Astrocyte of the spinal cord (primary cell): ENCODE measurements at places on chromosomes 2 and 18.

DNA sequence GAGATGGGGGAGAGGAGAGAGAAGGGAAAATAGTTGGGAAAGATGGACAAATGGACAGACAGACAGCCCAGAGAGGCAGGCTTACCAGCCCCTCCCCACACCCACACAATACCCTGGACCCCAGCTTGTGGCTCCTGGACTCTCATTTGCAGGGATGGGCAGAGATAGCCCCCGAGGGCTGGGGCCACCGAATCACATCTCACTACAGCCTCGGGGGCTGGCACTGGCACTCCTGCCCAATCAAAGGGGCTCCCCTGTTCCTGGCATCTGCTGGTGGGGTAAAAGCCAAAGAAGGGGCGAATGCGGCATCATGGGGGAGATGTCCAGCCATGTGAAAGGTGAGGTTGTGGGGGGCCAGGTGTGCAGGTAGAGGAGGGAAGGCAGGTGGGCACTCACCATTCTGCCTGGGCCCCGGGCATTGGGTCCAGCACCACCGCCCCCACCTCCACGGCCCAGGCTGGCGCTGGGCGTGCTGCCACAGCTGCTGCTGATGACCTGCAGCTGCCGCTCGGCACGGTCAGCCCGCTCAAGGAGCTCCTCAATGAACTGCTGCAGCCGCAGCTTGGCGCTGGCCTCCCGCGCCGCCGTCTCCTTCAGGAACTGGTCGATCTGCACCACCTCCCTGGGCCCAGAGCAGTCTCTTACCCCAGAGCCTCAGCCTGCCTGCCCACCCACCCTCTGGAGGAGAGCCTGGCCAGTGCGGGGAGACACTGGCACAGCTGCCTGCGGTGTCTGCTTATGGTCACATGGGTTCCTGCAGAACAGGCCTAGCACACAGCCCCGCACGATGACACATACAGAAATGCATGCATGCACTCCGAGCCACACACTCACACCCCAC lies 18.0 kb downstream of the FBXO41 start:
- no peak for DNase-seq

DNA sequence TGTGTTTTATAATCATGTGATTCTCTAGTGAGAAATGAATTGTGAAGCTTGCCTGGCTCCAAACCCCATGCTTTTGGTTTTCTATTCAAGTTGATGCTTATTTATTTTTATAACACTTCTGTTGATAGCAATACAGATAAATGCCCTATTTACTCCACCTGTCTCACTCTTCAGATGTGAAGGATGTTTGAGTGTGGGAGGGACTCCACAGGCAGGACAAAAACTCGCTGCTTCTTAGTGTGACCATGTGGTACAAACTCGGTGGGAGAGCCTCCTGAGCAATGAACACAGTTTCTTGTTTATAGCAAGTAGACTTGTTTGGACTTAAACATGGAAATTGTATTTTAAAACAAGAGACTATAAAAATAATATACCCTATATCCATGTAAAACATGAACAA lies 219.7 kb downstream of the GULP1 start:
- DNase-seq, result no peak

DNA sequence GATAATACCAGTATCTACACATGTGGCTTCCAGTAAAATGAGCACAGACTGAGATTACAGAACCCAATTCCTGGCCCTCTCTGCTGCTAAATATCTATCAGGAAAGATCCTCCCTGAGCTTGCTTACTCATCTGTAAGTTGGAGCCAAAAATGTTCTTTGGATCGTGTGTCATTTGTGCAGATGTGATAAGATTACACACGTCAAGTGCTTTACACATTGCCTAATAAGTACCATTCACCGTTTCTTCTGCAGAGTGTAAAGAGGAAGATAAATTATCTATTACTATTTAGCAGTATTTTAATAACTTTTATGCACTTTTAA lies 23.2 kb upstream of the SLC20A1 start:
- peak; percentile 81 for DNase-seq

DNA sequence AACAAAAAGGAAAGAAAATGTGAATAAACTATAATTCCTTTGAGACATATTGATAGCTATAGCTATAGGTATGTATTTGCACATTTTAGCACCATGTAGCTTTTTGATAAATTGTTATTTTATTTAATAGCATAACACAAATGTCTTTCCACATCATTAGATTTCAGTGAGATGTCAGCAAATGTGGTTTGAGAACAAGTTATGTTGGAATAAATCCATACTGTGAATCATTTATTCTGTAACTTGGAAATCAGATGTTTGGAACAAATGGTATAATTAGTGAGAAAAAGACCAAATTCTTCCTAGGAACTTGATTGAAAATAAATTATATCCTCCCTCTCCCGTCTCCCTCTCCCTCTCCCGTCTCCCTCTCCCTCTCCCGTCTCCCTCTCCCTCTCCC lies 62.8 kb downstream of the NABP1 start:
- peak; percentile 16 for DNase-seq

DNA sequence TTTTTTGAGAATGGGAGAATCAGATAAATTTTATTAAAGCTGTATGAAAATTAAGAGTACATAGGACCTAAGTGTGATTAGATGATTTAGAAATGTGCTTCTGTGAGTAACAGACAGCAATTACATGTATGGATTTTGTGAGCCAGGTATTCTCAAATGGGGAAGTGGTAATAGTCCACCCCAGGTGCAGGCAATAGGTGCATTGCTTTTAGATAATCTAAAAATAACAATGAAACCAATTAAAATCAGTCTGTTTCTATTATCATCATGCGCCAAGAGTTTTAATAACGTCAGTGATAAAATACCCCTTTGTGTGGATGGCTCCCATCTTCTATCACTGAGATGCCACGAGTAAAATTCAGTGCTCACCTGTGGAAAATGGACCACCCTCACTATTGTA lies 265.3 kb downstream of the RNF144A start:
- no peak for DNase-seq

GRCh38 chr2:55011831-55012671 lies 38.2 kb downstream of the RTN4 start:
- no peak for DNase-seq

- no peak for DNase-seq
These were observed 6.2 kb downstream of the TTC32 start for GRCh38 chr2:19895535-19895934.

- peak; percentile 43 for DNase-seq
These were observed 52.8 kb upstream of the CTAGE1 start for GRCh38 chr18:22470248-22471235.

DNA sequence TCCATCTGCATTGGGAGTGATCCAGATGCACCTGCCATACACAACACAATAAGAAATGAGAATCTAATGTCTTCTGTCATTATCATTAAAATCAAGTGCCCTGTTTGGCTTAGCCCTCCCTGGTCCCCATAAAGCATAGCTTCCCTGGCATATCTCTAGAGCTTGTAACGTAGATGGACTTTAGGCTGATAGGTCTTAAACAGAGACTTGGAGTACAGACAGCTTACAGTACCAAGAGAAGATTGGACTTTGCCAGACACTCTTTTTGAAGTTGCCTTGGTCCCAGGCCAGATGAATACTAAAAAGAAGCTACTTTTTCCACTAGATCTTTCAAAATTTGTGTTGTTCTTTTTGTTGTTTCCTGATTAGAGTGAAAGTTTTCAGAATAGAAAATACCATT lies 86.3 kb upstream of the UNC80 start:
- no peak for DNase-seq

DNA sequence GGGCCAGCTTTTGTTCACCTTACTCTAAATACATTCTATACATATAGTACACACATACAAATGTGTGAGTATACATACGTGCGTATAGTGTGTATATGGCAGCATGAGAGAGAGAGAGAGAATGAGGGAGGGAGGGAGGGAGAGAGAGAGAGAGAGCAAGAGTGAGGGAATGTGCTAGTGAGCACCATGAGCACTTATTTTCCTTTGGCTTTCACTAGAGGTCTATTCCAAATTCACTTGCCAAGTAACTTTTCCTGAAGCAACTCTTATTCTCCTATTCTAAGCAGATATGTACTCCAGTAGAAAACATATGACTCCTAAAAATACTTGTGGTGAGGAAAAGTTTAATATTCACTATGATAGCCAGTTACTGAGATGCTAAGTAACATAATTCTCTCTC lies 85.7 kb downstream of the COBLL1 start:
- DNase-seq, result no peak

GRCh38 chr2:70141902-70142589 lies 48.8 kb downstream of the C2orf42 start:
- peak; percentile 62 for DNase-seq

GRCh38 chr2:54164106-54164505 lies 48.7 kb downstream of the ACYP2 start:
- DNase-seq, result no peak

GRCh38 chr2:26522325-26522724 lies 44.4 kb upstream of the OTOF start:
- no peak for DNase-seq

- DNase-seq, result peak; percentile 53
These were observed 377.0 kb downstream of the DCC start for GRCh38 chr18:52716973-52717372.

DNA sequence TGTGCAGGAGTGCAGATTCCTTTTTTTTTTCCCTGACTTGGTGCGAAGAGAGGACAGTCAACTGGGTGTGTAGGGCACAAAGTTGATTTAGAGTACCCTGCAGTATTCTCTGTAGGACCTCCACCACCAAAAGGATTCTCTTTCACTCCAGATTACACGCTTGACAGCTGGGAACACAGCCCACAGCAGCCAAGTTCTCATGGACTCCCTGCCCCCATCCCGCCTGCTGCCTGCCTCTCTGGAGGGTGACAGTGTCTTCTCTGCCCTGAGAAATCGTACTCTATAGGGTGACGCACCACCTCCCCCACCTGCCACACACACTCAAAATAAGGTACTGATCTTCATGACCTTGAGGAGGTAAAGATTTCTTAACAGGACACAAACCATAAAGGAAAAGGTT lies 26.6 kb upstream of the IHH start:
- no peak for DNase-seq
